ENCODE measurements at places on chromosomes 4 and X.

DNA sequence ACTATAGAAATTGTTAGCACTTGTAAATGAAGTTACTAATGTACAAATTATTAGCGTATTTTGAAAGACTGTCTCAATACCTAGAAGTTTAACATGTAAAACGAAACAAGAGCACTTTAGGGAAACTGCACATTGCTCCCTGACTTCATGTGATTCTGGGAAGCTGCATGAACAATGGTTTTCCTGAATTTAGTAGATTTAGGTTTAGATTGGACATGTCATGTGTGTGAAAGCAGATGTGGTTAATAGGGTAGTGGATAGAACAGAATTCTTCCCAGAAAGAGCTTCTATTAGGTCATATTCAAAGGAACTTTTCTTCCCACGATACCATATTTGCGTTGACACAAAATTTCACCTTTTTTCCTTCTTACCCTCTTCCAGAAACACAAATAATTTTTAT, 14.9 kb upstream of the CXCL8 start:
- DNase-seq: no peak

- DNase-seq: no peak
Observed at GRCh38 chr4:74018771-74019170, 19.7 kb downstream of the CXCL3 start.

DNA sequence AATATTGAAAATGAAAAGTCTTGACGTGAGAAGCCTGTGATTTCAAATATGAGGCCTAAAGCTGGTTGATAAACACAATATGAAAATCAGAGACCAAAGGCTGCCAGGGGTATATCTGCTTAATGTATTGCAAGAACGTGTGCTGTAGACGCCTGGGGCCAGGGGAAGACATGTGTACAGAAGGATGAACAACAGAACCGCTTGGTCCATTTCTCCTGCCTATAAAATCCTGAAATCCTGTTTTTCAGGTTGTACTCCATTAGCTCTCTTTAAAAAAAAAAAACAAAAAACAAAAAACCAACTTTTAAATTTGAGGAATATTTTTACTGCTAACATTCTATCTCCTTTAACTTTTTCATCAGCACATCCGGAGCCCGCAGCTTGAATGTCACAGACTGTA, 109.2 kb downstream of the STOX2 start:
- no peak for DNase-seq

DNA sequence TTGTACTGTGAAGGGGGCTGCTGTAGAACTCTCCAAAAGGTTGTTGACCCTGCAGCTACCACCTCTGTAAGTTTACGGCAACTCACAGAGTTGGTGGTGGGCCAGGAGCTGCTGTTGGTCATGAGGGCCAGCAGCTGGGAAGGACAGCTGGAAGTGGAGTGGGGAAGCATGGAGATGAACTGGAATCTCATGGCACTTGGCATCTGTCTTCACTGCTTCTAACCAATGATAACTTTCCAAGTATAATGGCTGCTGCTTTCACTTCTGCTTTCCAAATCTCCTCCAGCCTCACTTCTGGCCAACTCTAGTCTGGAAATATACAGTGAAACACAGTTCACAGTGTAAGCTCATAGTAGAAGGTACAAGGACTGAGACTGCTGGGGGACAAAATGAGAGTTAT, 126.5 kb upstream of the INTU start:
- no peak for DNase-seq

DNA sequence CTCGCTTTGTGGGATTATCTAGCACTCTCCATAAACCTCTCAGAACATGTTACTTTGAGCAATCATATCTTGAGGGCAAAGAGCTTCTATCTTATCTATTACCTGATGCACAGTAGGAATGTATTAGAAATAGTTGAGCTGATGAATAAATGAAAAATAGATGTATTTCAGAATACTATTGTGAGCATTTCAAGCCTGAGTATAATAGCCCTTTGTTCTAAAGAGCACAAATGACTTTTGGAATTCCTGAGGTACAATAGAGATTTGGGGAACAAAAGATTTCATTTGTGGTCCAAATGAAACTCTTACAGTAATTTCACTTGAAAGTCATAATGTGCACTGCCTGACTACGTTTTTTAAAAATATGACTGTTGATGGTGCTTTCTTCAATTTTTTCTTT, 159.5 kb downstream of the UGT8 start:
- DNase-seq: no peak

DNA sequence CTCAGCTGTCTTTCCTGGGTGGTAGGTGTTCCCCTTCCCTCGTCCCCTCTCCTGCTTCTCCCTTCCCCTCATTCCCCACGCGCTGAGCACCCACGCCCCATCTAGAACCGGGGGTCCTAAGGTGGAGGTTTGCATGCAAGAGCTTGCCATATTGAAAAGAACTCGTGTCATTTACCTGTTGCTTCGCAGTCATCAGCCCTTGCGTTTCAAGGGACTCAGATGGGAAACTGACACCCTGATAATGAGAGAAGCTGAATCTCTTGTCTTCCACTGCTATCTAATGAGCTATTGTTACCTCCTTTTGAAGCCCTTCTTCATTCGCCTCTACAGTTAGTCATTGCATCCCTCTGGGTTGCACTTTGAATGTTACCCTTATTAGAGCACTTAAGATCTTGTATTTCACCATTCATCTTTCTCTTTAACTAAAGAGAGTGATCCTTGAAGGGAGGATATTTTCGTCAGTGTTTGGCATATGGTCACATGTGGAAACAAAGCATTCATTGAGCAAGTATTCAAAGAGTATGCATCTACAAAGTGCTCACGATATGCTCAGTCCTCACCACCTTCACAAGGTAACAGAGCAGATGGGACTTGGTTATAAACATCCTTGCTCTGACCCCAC, 25.7 kb downstream of the ARL9 start:
- no peak for DNase-seq

GRCh38 chrX:74520896-74521295, 93.5 kb downstream of the RLIM start:
- no peak for DNase-seq

- no peak for DNase-seq
Observed at GRCh38 chrX:97605271-97605670, 721.6 kb downstream of the RPA4 start.

- no peak for DNase-seq
Observed at GRCh38 chr4:174080361-174080760, 203.1 kb downstream of the FBXO8 start.

GRCh38 chr4:186643501-186644310, 80.0 kb downstream of the FAT1 start:
- DNase-seq: no peak

DNA sequence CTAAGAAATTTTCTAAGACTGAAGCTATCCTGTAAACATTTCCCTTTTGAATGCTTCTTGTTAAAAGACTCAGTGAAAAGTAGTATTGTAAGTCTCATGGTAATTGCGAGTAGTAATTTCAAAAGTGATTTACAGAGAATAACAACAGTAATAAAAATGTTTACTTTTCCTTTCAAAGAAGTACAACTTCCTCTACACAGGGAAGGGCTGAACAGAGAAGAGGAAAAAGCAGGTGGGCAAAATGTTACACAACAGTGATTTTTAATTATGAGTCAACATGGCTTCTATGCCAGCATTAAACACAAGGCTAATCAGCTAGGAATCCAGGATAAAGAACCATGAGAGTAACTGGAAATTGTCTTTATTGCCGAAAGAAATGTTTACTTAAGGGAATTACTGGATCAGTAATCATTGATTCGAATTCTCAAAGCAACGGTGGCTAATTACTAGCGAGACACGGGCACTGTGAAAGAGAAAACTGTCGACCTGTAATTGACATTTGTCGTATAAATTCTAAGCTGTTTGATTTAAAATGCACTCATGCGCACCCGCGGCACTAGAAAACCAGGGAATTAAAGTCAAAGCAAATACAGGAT, 15.4 kb downstream of the UTP3 start:
- peak; percentile 64 for DNase-seq

DNA sequence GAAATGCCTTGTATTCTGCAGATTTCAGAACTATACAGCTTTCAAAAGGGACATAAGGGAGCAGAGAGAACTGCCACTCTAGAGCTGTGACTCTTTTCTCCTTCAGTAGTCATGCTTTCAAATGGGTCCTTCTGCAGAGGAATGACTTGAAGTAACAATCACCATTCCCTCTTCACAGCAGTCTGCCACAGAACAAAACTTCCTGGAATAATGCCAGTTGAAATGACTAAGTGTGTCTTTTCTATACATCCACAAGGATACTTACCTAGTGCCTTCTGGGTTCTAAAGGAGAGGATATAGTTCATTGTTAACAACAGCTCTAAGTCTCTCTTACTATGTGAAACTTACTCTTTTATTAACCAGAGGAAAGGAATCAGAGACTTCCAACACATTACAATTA, 515.4 kb upstream of the ATOH1 start:
- no peak for DNase-seq

GRCh38 chr4:158850800-158851644, 82.2 kb downstream of the FNIP2 start:
- no peak for DNase-seq

- peak; percentile 50 for DNase-seq
Observed at GRCh38 chr4:170138580-170139194, 48.9 kb upstream of the AADAT start.

GRCh38 chrX:131405497-131405896, 116.4 kb upstream of the IGSF1 start:
- no peak for DNase-seq

GRCh38 chr4:183304067-183304466, 16.0 kb downstream of the CLDN22 start:
- no peak for DNase-seq

- DNase-seq: no peak
Observed at GRCh38 chrX:42759881-42760280, 18.1 kb downstream of the PPP1R2C start.

- DNase-seq: no peak
Observed at GRCh38 chrX:148979786-148980185, 479.4 kb downstream of the AFF2 start.

GRCh38 chr4:1251773-1252066, 2.8 kb upstream of the CTBP1 start:
- DNase-seq: no peak

GRCh38 chr4:105061136-105061696, 85.5 kb upstream of the TET2 start:
- no peak for DNase-seq

DNA sequence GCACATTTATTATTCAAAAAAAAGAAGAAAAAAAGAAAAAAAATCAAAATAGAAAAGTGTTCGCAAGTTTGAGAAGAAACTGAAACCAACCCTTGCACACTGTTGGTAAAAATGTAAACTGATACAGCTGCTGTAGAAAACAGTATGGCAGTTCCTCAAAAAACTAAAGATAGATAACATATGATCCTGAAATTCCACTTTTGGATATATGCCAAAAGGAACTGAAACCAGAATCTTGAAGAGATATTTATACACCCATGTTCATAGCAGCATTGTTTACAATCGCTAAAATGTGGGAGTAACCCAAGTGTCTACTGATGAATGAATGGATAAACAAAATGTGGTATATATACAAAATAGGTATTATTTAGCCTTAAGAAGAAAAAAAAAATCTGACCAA, 155.4 kb downstream of the TBCK start:
- no peak for DNase-seq

DNA sequence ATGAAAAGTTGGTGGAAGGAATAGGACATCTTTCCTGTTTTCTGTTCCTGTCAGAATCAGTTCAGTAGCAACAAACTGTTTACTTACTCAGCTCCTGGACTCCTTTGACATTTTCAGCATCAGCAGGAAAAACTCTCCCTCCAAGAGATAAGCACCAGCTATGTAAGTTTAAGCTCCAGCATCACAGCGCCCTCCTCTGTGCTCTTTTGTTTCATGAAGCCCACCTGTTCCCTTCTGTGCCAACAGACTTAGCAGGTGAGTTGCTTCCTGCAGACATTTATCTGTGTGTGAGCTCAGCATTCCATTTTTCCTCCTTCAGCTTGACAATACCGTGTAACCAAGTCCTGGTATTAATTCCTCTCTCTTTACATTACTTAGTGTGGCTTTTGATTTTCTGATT, 644.1 kb upstream of the AGA start:
- no peak for DNase-seq

DNA sequence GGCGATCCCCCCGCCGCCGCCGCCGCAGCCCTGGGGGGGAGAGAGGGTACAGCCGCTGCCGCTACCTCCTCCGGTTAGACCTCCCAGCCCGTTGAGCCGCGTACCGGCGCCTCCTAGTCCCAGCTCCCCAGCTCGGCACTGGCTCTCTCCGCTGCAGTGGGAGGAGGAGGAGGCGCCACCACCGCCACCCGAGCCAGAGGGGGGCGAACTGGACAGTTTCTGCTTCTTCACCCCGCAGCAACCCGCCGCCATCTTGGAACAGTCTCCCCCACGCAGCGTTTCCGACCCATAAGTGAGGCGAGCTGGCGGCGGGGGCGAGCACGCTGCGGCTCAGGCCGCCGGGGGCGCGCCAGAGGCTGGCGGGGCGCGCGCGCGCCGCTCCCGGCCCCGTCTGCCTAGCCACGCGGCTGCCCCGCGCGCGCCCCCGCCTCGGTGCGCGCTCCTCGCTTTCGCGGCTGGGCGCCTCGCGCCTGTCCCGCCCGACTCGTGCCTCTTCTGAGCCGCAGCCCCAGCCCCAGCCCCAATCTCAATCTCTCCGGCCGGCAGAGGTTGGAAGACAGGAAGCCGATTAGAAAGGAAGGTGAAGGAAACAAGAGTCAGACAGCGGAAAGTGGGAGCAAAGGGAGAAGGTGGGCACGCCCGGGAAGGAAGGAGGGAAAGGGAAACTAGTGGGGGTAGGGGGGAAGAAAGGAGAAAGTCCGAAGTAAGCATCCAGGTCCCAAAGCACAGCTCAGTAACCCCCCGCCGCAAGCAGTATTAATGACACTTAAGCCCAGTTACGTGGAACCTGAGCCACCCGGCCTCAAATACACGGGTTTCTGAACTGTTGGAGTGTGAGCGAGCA, at the start of gene AMMECR1:
TSS of gene AMMECR1 (minus strand) at position 266 of the 844 bp plus-strand sequence. CDS start at position 252, 14 bp downstream.
- peak; percentile 75 for DNase-seq

GRCh38 chr4:38609614-38610013, 54.4 kb upstream of the KLF3 start:
- DNase-seq: no peak

DNA sequence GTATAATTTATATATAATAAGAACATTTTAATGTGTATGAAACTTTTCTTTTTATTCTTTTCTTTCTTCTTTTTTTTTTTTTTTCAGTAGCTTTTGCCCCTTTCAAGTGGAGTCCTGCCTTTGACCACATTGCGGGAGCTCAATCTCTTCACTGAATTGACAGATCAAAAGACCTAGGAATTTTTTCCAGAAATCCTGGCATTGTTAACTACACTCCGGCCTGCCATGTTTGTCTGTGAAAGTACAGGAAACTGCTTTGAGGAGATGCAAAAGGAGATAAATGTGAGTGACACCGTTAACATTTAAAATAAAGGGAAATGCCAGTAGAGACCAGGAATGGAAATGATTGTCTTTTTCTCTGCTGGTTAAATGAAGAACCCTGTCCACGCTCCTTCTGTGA, 159.3 kb upstream of the VCX3A start:
- no peak for DNase-seq

- DNase-seq: no peak
Observed at GRCh38 chrX:148459343-148459742, 41.1 kb upstream of the AFF2 start.

DNA sequence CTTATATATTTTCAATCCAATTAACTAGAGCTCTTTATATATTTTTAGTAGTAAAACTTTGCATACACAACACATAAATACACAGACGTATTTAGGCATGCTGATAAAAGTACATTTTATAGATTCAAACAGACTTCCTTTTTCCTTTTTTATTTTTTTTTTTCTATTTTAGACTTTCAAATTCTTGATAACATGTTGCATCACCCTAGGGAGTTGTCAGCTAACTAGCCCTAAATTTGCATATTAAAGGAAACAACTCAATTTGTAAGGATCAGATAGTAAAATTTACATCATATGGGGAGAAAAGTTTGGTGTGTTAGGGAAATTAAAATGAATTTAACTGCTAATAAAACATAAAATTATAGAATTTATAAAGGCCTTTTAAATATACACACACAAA, 47.4 kb upstream of the APOOL start:
- no peak for DNase-seq

- DNase-seq: no peak
Observed at GRCh38 chr4:105956569-105956968, 61.3 kb downstream of the NPNT start.

All from NCI-H1092 (cell line).